ENCODE measurements at places on chromosomes 2 and 18.

DNA sequence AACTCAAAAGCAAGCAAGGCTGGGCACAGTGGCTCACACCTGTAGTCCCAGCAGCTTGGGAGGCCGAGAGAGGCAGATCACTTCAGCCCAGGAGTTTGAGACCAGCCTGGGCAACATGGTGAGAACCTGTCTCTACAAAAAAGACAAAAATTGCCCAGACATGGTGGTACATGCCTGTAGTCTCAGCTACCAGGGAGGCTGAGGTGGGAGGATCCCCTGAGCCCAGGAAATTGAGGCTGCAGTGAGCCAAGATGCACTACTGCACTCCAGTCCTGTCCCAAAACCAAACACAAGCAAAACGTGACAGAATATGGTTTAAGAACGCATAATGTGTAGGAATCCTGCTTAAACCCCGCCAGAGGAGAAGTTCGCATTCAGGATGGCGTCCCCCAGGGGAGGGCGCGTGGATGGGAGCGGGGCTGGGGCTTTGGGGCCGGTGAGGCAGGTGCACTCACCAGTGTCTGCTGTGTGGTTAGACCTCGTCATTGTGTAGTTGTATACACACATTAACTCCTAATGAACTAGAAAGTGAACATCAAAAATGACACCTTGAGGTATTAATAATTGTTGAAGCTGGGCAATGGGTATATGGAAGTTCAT lies 5.4 kb downstream of the COLEC11 start:
- DNase-seq = no peak

GRCh38 chr2:107001964-107002696 lies 116.2 kb upstream of the ST6GAL2 start:
- DNase-seq = no peak

GRCh38 chr2:168217920-168218319 lies 29.5 kb downstream of the STK39 start:
- DNase-seq = no peak

GRCh38 chr2:110116033-110116710 lies 550 bp upstream of the MALL start:
- peak; percentile 39 for DNase-seq

GRCh38 chr2:177164131-177164530 lies 48.5 kb upstream of the HNRNPA3 start:
- no peak for DNase-seq

- no peak for DNase-seq
These were observed 355.1 kb upstream of the ZC3H15 start for GRCh38 chr2:186130748-186131641.

DNA sequence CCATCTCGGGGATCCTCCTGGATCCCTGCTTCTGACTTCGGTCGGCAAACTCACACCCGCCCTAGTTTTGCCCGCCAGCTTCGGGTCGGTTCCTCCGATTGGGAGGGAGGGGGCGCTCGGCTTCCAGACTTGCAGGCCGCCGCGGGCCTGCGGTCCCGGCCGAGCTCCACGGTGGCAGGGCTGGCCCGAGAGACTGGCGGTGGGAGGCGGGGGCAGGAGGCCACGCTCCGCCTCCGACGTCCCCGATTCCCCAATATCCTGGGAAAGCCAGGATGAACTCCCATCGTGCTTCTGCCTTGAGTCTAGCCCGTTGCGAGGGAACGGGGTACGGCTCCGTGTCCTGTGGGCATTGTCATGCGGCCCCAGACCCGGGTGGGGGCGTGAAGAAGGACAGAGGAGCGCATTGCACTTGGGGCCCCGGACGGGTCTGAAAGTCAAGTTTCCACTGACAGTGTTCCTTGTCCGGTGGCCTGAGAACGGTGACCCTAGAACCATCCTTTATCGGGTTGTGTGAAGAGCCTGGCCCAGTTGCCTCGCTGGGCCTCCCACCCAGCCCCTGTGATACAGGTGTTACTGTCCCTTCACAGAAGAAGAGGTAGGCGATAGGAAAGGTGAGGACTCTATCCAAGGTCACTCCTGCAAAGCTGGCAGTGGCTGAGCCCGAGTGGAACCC lies 2.4 kb upstream of the INHBB start:
- DNase-seq = peak; percentile 53

GRCh38 chr2:86033751-86034692 lies 71.7 kb downstream of the POLR1A start:
- no peak for DNase-seq

- peak; percentile 52 for DNase-seq
These were observed 519 bp downstream of the TTL start for GRCh38 chr2:112482309-112483041.

DNA sequence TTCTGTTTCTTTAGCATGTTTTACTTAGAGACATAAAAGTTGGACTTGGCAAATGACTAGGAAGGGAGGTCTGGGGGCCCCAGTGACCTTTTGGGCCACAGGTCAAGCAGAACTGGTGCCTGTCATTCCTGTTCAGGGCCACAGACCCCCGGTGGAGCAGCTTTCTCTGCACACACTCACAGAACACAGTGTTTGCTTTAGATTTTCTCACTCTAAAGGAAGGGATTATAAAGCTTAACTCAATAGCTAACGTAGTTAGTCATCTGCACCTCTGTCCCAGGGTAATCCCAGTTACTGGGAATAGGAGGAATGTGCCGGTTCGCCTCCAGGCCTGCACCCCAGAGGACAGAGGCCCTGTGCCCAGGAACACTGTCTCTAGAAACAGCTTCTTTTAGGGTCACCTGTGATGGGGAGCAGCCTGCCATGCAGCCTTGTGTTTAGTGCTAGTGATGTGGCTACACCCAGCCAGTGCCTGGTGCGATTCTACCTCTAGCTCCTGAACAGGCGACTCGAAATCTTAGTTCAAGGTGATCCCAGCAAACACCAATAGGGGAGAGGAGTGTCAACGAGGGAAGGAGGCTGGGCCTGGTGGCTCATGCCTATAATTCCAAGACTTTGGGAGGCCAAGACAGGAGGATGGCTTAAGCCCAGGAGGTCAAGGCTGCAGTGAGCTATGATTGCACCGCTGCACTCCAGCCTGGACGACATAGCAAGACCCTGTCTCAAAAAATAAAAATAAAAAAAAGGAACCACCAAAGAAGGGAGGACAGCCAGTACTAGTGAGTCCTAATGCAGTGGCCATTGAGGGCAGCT lies 11.6 kb downstream of the SPATA3 start:
- DNase-seq = no peak

DNA sequence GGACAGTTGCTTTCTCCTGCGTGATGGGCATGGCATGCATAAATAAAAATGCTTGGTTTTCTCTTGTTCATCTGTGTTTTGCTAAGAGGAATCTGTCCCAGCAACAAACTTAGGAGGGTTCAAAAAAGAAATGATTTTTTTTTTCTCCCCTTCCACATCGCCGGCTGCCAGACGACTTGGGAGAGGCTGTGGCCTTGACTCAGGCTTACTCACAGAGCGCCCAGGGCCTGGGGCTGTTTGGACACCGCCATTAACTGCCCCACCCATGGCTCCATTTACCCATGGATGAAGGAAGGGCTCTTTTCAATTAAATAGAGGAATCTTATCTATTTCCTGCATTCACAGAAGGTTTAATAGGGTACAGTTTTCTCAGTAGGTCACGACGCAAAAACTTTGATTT lies 22.3 kb upstream of the SERPINB5 start:
- peak; percentile 44 for DNase-seq

DNA sequence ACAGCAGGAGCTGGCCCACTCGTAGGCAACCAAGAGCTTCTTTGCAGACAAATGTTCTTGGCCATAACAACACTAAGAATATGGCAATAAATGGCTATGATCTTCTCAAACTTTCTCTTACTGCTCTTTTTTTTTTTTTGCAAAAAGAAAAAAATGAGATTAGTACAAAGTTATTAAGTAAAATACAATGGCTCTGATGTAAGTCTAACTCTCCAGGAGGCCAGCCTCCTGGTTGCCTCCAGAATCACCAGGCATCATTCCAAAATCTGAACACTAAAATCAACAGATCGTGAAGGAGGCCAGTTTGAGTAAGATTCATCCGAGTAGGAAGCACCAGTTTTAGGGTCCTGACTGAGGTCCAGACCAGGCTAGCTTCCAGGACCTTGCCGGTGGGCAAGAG lies 20.8 kb upstream of the FIGN start:
- DNase-seq = no peak

DNA sequence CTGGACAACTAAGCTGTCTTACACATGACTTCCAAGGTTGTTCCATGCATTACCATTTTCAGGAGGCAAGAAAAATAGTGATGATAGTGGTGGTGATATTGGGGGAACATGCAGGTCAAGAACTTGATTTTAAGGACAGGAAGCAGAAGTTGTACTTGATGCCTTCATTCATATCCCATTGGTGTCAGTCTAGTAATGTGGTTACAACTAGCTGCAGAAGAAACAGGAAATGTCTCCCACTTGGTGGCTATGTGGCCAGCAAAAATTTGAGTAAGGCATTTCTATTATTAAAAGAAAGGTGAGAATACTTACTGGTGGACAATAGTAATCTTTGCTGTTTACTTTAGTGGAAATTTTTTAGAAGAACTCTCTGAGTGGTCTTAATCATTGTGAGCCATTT lies 103.4 kb downstream of the ALMS1 start:
- DNase-seq = no peak

All from left colon (tissue), 2 donors.